Cortex of kidney (tissue), 1 donor: ENCODE measurements at places on chromosomes 4 and X.

GRCh38 chr4:38723114-38723513, 59.1 kb downstream of the KLF3 start:
- no peak for DNase-seq

DNA sequence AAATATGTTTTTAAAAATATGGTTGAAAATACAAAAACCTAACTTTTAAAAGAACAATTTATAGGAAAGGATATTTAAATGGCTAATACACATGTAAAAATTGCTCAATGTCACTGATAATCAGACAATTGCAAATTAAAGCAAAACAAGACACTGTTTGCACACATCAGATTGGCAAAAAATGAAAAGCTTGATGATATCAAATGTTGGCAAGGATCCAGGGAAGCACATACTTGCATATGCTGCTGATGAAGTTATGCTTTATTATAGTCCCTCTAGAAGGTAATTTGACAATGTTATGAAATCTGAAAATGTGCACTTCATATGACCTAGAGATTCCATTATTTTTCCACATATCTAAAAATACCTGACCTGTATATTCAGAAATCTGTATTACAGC, 45.7 kb upstream of the EPGN start:
- DNase-seq, result no peak

DNA sequence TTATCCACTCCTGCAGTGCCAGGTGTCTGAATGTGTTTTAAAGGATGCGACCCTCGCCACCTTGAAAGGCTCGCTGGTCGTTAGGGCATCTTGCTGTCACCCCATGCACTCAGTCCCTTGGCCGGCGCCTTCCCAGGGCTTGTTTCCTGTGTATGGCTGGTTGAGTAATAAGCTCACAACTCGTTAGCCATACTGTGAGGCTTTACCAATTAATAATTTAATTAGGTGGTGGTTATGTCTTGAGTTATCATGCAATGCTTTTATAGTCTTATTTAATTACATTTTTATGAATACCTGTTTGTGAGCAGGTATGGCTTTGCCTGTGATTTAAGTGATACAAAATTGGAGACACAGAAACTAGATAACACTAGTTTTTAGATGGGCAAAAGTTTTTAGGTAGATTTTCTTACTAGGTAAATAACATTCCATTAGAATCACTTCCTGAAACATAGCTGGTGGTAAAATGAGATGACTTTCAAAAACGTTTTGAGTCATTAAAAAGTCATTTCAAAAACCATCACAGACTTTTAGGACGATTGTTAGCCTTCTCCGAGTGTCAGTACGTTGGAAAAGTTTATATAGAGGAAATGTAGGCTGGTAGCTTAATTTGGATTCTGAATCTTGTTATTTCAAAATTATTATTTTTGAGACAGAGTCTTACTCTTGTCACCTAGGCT, 18.2 kb downstream of the PTTG2 start:
- DNase-seq, result no peak

GRCh38 chr4:12137575-12137974, 708.9 kb upstream of the HS3ST1 start:
- DNase-seq, result no peak

GRCh38 chr4:76233529-76233928, 18.0 kb upstream of the FAM47E start:
- no peak for DNase-seq

- DNase-seq, result no peak
These were observed 41.9 kb upstream of the MXD4 start for GRCh38 chr4:2303686-2304320.

- DNase-seq, result no peak
These were observed 52.1 kb upstream of the RASGEF1B start for GRCh38 chr4:81523672-81524327.

DNA sequence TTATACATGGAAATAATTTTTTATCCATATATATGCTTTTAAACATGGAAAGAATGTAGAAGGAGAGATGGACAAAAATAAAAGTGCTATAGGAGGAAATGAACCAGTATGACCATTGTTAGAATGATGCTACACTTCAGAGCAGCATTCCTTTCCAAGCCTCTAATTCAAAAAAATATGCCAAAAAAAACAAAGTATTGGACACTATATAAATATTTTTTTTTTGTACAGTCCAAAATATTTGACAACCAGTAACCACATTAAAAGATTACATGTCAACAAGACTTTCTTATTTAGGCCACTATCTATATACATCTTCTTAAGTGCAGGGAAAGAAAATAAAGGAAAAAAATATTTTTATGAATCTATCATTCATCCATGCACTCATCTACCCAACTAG, 198.6 kb downstream of the LRBA start:
- no peak for DNase-seq

DNA sequence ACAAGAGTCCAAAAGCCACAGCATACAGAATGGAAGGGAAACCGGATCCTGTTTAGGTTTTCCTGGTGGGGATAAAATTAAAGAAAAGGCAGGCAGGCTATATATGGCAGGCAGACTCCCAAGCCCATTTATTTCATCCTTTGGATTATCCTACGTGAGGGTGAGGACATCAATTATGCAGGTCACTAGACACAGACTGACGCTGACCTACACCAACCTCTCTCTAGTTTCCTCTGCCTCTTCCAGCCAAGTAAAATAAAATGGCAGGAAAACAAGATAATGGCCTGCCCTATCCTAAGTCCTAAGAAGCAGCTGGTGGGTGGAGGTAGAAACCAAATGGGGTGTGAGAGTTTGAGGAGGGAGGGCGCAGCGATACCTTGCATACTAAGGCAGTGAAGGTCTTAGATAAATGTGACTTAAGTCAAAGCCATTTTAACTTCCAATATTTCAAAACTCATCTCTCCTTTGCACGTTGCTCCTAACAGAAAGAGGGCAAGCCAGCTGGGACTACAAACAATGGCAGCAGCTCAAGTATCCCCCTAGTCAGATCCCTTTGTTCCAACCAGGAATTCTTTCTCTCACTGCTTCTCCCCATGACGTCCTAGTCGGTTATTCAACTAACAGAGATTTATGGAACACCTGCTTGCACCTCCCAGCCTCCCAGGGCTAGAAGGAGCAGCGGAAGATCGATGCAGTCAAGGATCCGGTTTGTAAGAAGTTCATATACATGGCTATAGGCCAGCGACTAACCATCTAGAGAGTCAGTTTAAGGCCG, 72.8 kb downstream of the IRF2 start:
- no peak for DNase-seq

GRCh38 chr4:24273136-24273535, 311.2 kb downstream of the DHX15 start:
- no peak for DNase-seq

DNA sequence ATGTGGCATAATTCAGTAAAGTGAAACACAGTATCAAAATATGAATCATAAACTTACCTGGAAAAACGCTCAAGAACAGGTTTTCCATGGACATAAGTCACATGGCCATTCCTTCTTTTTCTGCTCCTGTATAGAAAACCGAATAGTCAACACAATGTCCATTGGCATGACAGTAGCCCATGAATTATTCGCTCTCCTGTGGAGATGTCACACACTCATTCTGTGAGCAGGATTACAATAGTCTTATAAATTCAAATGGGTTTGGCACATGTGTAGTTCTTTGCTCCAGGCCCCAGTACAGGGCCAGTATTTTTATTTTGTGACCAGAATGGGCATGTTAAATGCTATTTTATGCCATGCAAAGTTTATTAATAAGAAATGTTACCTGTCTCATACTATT, 15.1 kb upstream of the CXCL13 start:
- DNase-seq, result no peak

- no peak for DNase-seq
These were observed 42.6 kb upstream of the GYPA start for GRCh38 chr4:144183165-144183564.

GRCh38 chrX:67614423-67614822, 70.6 kb downstream of the AR start:
- no peak for DNase-seq

- no peak for DNase-seq
These were observed at the start of gene CLNK for GRCh38 chr4:10684631-10685030. TSS of gene CLNK (minus strand) at chr4:10684768. CDS start at chr4:10667869, 16,899 bp downstream.

- DNase-seq, result no peak
These were observed 324.0 kb downstream of the DHRSX start for GRCh38 chrX:2176733-2177132.

DNA sequence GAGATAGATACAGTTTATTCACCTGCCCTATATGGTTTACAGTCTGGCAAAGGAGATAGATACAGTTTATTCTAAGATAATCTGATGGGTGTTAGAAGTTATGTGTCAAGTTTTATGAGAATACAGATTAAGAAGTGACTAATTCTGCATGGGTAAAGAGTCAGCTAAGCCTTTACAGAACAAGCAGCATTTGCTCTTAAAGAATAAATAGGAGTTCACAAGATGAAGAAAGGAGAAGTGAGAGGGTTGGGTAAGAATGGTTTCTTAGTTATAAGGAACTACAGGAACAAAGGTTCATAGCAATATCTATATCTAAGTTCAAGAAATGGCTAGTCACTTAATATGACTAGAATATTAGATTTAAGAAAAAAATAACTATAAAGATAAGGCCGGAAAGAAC, 47.6 kb downstream of the THOC2 start:
- no peak for DNase-seq

- no peak for DNase-seq
These were observed 63.6 kb downstream of the HADH start for GRCh38 chr4:108053251-108053711.

DNA sequence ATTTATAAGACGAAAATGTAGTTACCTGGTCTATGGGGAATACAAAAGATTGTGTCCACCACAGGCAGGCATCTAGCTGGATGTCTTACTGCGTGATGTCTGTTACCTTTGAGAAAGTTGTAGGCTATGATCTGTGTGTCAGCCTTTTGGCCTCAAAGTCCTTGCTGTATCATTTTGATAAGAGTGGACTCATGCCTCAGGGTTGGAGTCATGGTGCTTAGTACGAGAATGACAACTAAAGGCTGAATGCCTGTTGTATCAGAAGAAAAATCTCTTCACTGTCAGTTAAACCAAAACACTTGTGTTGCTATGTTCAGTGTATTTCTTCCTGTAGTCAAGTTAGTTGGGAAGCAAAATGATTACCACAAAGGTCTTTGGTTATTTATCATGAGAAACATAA, 226.2 kb downstream of the ARHGAP10 start:
- no peak for DNase-seq

DNA sequence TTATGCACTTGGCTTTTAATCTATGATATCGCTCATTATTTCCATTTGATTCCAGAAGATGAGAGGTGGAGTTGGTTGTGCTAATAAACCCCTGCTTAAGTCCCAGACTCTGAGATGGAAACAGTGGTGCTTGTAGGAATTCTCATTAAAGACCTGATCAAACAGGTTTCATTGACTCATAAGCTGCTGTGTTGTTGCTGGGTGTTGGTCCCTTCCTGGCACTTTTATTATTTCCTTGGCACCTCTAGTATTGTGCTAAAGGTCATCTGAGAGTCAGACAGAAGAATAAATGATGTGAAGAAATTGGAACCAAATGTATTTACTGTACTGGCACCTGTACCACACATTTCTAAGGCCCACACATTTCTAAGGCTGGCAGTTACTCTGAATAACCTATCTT, 544.7 kb upstream of the NR3C2 start:
- no peak for DNase-seq

DNA sequence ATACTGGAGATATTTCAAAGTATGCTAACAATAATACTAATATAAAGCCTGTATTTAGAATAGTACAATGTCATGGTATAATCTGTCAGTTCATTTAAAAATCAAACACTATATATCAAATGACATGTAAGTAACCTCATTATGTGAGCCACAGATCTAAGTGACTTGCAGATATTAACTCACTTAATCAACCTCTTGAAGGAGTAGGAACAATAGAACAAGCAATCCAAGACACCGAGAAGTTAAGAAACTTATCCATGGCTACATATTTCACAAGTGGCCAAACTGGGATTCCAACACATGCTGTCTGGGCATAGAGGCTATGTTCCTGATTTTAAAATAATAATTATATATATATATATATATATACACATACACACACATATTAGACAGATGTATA, 554.0 kb downstream of the ARAP2 start:
- no peak for DNase-seq

- DNase-seq, result no peak
These were observed 64.0 kb upstream of the FGF13 start for GRCh38 chrX:138775517-138775916.

GRCh38 chrX:72479324-72480274, 93.0 kb downstream of the HDAC8 start:
- DNase-seq, result no peak
